ENCODE measurements at places on chromosomes 13 and 19. TPM values are rescaled to one million over a fixed set of nuclear protein-coding genes. Genes with fewer than 3 reads are reported as not detected.

- H3K27me3 ChIP-seq = no peaks in the 10 kb centered on the region
- H3K4me1 ChIP-seq = no peaks in the 10 kb centered on the region
- DNase-seq = no peak
- H3K36me3 ChIP-seq = no peaks in the 10 kb centered on the region
- no peak overlapping the region for H3K4me3 ChIP-seq
- H3K27ac ChIP-seq = no peak overlapping the region
Observed at GRCh38 chr13:27211771-27212364, 39.5 kb upstream of the RPL21 start.

- no peak overlapping the region for H3K27ac ChIP-seq
- no peaks in the 10 kb centered on the region for H3K27me3 ChIP-seq
- H3K4me3 ChIP-seq = no peak overlapping the region
- DNase-seq = no peak
Observed at GRCh38 chr13:98664510-98664909, 87.6 kb upstream of the STK24 start.

- H3K27ac ChIP-seq = no peak overlapping the region
- no peak overlapping the region for H3K4me3 ChIP-seq
- DNase-seq = no peak
- H3K36me3 ChIP-seq = no peaks in the 10 kb centered on the region
- H3K27me3 ChIP-seq = no peaks in the 10 kb centered on the region
Observed at GRCh38 chr13:47858042-47859025, 142.7 kb downstream of the SUCLA2 start.

- no peaks in the 10 kb centered on the region for H3K27me3 ChIP-seq
- no peak overlapping the region for H3K4me3 ChIP-seq
- no peak for DNase-seq
Observed at GRCh38 chr13:105611424-105611823, 924.0 kb downstream of the EFNB2 start.

GRCh38 chr19:58581227-58582141 is 8.3 kb upstream of the MZF1 start:
- no peak overlapping the region for H3K4me3 ChIP-seq
- H3K4me1 ChIP-seq = peaks cover 9% of the 10 kb centered on the region
- H3K27me3 ChIP-seq = no peaks in the 10 kb centered on the region
- H3K27ac ChIP-seq = no peak overlapping the region
- H3K36me3 ChIP-seq = peaks cover 26% of the 10 kb centered on the region

DNA sequence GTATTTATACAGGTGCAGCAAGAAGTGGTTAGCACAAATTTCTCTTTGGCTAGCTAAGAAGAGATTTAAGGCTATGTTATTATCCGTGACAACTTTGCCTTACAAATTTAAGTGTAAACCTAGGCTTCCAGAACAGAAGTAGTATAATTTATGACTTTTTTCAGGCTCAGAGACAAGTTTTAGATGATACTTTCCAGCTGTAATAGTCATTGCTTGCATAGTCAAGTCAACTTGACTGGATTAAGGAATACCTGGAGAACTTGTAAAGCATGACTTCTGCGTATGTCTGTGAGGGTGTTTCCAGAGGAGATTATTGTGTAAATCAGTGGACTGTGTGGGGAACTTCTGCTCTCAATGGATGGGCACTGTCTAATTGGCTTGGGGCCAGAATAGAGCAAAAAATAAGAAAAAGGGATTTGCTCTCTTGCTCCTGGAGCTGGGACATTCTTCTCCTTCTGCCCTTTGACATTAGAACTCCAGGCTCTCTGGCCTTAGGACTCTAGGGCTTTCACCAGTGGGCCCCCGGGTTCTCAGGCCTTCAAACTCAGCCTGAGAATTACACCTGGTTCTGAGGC is 33.0 kb downstream of the CYSLTR2 start:
- no peaks in the 10 kb centered on the region for H3K27me3 ChIP-seq
- no peak for DNase-seq
- H3K4me3 ChIP-seq = no peak overlapping the region

DNA sequence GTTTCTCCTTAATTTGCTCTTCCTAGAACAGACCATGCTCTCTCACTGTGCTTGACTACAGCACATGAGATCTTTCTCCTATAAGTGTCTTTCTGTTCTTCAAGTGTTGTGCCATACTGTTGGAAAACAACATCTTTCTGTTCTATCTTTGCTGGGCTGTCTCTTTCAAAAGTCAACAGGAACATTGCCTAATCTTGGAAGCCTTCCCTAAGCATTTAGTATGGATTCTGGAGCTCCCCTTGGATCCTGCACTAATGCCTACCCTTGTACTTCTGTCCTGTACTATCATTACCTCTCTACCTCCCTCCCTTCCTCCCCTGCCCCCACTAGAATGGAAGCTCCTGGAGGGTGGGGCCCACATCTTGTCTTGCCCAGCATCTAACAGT is 26.8 kb downstream of the STARD13 start:
- no peak overlapping the region for H3K27ac ChIP-seq
- DNase-seq = no peak
- H3K36me3 ChIP-seq = no peaks in the 10 kb centered on the region

GRCh38 chr13:26310470-26310869 is 56.5 kb downstream of the CDK8 start:
- H3K27me3 ChIP-seq = no peaks in the 10 kb centered on the region
- H3K4me3 ChIP-seq = no peak overlapping the region
- no peaks in the 10 kb centered on the region for H3K4me1 ChIP-seq

DNA sequence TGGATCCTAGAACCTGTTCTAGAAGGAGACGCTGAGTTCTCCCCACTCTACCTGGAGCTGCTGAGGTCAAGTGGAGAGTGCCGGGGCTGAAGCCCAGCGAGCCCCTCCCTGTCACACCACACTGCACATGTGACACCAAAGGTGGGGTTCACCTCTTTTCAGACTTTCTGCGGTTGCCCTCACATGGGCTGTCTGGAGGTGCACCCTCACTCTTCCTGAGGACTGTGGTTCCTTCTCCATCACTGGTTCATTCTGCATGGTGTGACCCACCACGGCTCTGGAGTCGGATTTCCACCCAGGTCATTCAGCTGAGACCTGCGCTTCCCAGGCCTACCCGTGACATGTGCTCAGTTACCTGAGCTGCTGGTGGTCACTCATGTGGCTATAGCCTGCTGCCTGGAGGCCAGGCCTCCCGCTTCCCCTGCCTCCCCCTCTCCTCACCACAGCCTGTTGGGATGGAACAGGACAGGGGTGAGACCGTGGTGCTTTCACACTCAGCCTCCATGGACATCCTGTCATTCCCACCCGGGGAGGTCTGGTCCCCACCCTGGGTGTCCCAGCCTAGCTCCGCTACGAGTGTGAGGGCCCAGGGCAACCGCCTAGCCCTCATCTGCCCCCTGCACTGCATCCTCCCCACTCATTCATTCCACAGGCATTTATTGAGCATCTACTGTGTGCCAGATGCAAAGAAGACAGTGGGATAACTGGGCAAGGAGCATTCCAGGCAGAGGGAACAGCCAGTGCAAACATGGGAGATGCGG is 605 bp upstream of the A1BG start:
- H3K36me3 ChIP-seq = no peaks in the 10 kb centered on the region
- H3K27ac ChIP-seq = no peak overlapping the region
- no peaks in the 10 kb centered on the region for H3K27me3 ChIP-seq

GRCh38 chr13:54484166-54484565 is 1455.6 kb downstream of the OLFM4 start:
- H3K27me3 ChIP-seq = no peaks in the 10 kb centered on the region
- no peaks in the 10 kb centered on the region for H3K4me1 ChIP-seq
- H3K4me3 ChIP-seq = no peak overlapping the region
- no peak overlapping the region for H3K27ac ChIP-seq

DNA sequence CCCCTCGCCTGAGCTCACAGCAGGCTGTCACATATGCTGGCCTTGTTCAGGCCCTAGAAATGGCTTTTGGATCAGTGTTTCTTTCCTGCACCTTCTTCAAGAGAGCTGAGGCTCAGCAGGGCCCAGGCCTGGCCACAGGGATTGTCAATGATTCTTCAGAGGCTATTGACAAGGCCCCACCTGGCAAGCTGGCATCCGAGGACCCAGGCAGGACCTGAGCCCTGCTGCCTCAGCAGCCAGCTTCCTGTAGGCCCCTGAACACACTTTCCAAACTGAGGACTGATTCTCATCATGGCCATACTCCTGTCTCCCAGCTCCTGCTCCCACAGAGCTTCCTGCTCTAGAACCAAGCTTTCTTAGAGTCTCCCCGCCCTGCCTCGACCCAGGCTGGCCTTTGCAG is 136.8 kb downstream of the UQCRFS1 start:
- H3K36me3 ChIP-seq = no peaks in the 10 kb centered on the region
- H3K27me3 ChIP-seq = no peaks in the 10 kb centered on the region
- no peak for DNase-seq
- no peaks in the 10 kb centered on the region for H3K4me1 ChIP-seq
- no peak overlapping the region for H3K4me3 ChIP-seq

- no peak for DNase-seq
- no peaks in the 10 kb centered on the region for H3K4me1 ChIP-seq
- H3K4me3 ChIP-seq = no peak overlapping the region
- H3K27me3 ChIP-seq = no peaks in the 10 kb centered on the region
- H3K36me3 ChIP-seq = no peaks in the 10 kb centered on the region
Observed at GRCh38 chr13:38635030-38635429, 51.8 kb upstream of the FREM2 start.

DNA sequence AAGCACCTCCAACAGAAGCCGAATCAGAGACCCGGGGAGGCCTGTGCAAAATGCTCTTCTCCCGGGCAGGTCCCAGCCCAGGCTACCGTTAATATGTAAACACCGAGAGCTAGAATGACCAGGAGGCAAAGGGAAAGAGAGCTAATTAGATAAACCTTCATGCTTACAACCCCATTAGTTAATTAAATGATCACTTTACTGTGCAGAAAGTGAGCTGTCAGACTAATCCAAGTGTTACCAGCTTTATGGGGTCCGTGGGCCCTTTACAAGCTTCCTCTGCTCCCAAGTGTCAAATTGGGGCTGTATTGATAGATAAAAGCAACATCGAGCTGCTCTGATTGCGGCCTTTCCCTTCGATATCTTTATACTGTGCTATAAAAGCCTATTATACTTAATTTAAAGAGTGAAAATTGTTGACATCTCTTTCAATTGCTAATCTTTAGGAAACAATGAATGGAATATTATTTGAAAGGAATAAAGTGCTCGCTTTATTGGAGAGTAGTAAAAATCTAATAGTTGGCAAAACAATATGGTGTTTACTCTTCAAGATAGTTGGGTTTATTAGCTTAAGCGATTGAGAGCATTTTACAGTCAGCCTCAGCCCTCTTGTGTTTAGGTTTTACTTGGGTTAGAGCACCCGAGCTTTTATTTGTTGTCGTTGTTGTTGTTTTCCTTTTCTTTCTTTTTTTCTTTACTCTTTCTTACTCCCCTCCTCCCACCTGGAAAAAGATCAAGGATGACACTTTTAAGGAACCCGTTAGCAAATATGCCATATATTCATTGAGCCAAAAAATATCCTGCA is 189.3 kb upstream of the GPR12 start:
- H3K4me3 ChIP-seq = no peak overlapping the region
- no peak overlapping the region for H3K27ac ChIP-seq
- no peaks in the 10 kb centered on the region for H3K27me3 ChIP-seq
- no peaks in the 10 kb centered on the region for H3K4me1 ChIP-seq
- no peak for DNase-seq

DNA sequence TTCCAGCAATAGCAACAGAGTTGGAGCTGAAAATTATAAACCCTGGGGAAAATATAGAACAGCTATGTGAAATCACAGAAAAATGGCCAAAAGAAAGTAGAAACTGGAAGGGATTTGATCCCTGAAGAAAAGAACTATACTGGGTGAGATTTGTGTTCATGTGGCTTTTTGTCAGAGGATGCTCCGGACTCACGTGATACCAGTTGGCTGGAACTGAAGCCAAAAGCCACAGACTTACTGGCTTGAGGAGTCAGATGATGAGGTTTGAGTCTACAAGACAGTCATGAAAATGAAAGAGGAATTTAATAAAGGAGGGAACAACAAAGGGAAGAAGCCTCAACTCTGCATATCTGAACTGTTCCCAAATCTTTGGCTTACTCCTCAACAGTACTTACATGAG is 427.1 kb downstream of the GPC5 start:
- H3K4me1 ChIP-seq = no peaks in the 10 kb centered on the region
- no peak for DNase-seq
- H3K36me3 ChIP-seq = no peaks in the 10 kb centered on the region
- no peak overlapping the region for H3K27ac ChIP-seq
- no peaks in the 10 kb centered on the region for H3K27me3 ChIP-seq
- no peak overlapping the region for H3K4me3 ChIP-seq

Gene PSG11
- not detected for total RNA-seq

Gene COX7A1
- not detected for total RNA-seq

Gene FFAR3
- not detected for total RNA-seq

All from CD4-positive, alpha-beta T cell (primary cell).